ENCODE measurements at places on chromosomes 7 and 10.

DNA sequence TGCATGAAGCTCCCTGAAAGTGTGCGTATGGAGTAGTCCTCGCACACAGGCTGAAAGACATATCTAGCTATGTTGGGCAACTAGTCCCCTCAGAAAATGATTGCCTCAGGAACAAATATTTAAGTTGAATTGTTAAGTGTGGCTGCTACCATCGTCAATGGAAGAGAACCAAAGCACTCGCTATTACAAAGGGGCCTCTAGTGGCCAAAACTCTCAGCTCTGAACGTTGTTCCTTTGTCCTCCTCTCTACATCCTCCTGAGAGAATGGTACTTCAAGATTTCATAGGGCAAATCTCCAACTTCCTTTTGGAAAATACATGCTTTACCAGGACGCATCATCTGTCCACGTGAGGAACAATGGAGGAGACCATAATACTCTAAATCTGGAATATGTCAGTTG, 209.9 kb downstream of the NRG3 start:
- no peak for DNase-seq
- H3K27me3 ChIP-seq, result no peaks in the 10 kb centered on the region
- H3K4me1 ChIP-seq, result no peaks in the 10 kb centered on the region
- no peaks in the 10 kb centered on the region for H3K36me3 ChIP-seq
- no peak overlapping the region for H3K27ac ChIP-seq
- no peak overlapping the region for H3K4me3 ChIP-seq

GRCh38 chr10:83995738-83996331, 143.5 kb upstream of the GHITM start:
- H3K36me3 ChIP-seq, result no peaks in the 10 kb centered on the region
- peaks cover 7% of the 10 kb centered on the region for H3K4me1 ChIP-seq
- H3K4me3 ChIP-seq, result no peak overlapping the region
- no peak for DNase-seq

- no peak overlapping the region for H3K4me3 ChIP-seq
- no peaks in the 10 kb centered on the region for H3K36me3 ChIP-seq
- H3K27ac ChIP-seq, result no peak overlapping the region
- no peaks in the 10 kb centered on the region for H3K27me3 ChIP-seq
- DNase-seq, result no peak
- no peaks in the 10 kb centered on the region for H3K4me1 ChIP-seq
Observed at GRCh38 chr10:126203746-126204145, 184.5 kb downstream of the ADAM12 start.

DNA sequence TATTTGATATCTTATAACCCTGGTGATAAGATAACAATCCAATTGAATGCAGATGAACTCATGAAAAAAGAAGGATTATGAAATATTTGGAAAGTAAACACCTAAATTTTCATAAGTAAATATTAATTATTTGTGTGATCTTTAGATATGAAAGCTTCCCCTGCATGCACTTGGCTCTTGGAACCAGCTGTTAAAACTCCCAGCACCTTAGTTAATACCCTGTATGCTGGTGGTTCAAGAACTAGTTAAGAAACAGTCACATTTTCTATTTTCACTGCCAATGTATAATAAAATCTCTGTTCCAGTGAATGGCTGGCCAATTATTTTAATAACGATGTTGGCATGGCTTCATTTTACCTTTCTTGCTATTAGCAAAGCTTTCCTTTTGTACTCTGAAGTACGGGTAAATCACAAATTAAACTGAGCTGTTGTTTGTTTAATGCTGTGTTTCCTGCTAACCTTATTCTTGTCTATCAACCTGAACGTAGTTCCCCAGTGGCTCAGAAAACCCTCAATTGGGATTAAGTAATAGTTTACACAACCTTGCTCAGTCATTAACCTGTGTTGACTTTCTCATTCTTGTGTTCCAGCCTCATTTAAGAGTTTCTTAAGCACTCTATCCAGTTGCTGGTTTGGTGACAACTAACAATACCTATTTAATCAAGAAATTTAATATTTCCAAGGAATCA, 38.9 kb downstream of the MET start:
- H3K27me3 ChIP-seq, result peaks cover 11% of the 10 kb centered on the region
- H3K4me3 ChIP-seq, result no peak overlapping the region
- H3K4me1 ChIP-seq, result no peaks in the 10 kb centered on the region
- DNase-seq, result no peak
- H3K36me3 ChIP-seq, result no peaks in the 10 kb centered on the region
- no peak overlapping the region for H3K27ac ChIP-seq

- DNase-seq, result no peak
- peaks cover 24% of the 10 kb centered on the region for H3K27me3 ChIP-seq
- H3K4me3 ChIP-seq, result no peak overlapping the region
- H3K4me1 ChIP-seq, result no peaks in the 10 kb centered on the region
Observed at GRCh38 chr10:132892004-132892403, 50.4 kb downstream of the CFAP46 start.

DNA sequence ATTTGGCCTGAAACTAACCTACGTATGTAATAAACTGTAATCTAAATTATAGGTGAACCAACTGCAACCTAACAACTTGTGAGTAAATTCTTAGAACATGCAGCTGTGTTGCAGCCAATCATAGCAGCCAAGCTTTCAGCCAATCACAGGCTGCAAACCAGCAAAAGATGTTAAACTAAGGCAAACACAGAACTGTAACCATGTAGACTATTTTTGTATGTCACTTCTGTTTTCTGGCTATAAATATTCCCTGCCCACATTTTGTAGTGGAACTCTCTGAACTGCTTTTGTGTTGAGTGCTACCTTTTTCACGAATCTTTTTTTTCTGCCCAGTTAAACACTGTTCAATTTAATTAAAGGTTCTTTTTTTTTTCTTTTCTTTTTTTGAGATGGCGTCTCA, 28.2 kb upstream of the ZPBP start:
- H3K36me3 ChIP-seq, result no peaks in the 10 kb centered on the region
- no peak for DNase-seq
- H3K27ac ChIP-seq, result no peak overlapping the region
- H3K4me1 ChIP-seq, result no peaks in the 10 kb centered on the region

GRCh38 chr7:99631295-99632109, 14.8 kb downstream of the ZSCAN25 start:
- H3K36me3 ChIP-seq, result peaks cover 44% of the 10 kb centered on the region
- peak overlapping the region; percentile 72 for H3K27ac ChIP-seq
